ENCODE measurements at places on chromosomes 13 and 19.

DNA sequence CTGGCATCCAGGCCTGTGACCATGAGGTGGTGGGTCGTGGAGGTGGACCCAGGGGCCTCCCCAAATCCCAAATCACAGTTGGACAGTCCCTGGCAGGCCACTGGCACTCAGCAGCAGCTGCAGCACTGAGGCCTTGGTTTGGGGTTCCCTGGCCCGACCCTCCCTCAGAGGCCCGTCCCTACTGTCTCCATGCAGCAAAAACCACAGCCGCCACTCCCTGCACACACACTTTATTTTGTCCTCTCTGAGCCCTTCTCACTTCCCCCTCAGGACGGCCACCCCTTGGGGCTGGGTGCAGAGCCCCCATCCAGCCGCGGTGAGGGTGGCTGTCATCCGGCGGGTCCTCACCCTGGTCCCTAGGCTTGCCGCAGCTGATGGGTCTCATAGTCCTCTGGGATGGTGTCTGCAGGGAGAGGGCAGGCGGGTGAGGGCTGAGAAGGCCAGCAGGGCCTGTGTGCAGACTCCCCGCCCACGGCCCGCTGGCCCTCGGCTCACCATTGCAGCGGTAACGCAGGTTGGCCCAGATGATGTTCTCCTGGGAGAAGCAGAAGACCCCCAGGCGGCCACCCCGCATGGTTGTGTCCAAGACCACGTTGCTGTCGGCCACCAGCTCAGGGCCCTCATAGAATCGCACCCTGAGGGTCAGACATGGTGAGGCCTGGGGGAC lies 8.4 kb downstream of the COMP start:
- no peak for DNase-seq

- DNase-seq = no peak
These were observed 47.4 kb downstream of the FLT3 start for GRCh38 chr13:28052945-28053344.

DNA sequence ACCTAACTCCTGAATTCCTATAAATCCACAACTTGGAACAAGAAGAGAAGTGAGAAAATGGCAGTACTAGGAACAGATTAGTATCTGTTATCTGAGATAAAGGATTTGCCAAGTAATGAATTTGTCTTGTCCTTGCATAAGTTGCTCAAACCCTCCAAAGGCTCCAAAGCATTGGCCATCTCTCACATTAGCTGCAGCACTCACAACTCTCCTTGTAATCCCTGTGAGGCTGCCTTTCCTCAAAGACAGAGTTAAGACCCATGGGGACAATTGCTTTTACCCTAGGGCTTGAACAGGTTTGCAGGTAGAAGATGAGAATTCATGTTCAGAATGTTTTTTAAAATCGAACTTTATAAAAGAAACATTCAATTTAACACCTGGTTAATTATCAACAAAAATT lies 1702.2 kb downstream of the EFNB2 start:
- no peak for DNase-seq

- DNase-seq = no peak
These were observed 7.1 kb upstream of the IGFL3 start for GRCh38 chr19:46131485-46132143.

GRCh38 chr13:89746554-89746953 lies 1600.9 kb upstream of the MIR17HG start:
- DNase-seq = no peak

GRCh38 chr13:57946361-57946760 lies 314.8 kb downstream of the PCDH17 start:
- DNase-seq = no peak

DNA sequence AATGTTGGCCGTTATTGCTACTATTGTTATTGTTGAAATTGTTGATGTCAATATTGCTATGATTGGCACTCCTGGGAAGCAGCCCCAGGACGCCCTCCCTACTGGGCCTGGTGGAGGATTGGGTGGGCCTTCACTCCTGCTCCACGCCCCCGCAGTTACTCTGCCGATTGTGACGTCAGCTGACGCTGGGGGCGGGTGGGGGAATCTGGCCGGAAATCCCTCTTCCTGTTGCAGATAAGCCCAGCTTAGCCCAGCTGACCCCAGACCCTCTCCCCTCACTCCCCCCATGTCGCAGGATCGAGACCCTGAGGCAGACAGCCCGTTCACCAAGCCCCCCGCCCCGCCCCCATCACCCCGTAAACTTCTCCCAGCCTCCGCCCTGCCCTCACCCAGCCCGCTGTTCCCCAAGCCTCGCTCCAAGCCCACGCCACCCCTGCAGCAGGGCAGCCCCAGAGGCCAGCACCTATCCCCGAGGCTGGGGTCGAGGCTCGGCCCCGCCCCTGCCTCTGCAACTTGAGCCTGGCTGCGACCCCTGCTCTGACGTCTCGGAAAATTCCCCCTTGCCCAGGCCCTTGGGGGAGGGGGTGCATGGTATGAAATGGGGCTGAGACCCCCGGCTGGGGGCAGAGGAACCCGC lies at the start of gene ETV2:
TSS of gene ETV2 (plus strand) at position 231 of the 637 bp plus-strand sequence. CDS start 716 bp downstream, outside the sequence.
- DNase-seq = peak; percentile 43

GRCh38 chr19:45348367-45349125 lies 8.0 kb downstream of the KLC3 start:
- no peak for DNase-seq

GRCh38 chr19:42850981-42851717 lies 28.4 kb downstream of the PSG1 start:
- DNase-seq = no peak

- no peak for DNase-seq
These were observed 978.7 kb downstream of the SLITRK5 start for GRCh38 chr13:88649855-88650254.

DNA sequence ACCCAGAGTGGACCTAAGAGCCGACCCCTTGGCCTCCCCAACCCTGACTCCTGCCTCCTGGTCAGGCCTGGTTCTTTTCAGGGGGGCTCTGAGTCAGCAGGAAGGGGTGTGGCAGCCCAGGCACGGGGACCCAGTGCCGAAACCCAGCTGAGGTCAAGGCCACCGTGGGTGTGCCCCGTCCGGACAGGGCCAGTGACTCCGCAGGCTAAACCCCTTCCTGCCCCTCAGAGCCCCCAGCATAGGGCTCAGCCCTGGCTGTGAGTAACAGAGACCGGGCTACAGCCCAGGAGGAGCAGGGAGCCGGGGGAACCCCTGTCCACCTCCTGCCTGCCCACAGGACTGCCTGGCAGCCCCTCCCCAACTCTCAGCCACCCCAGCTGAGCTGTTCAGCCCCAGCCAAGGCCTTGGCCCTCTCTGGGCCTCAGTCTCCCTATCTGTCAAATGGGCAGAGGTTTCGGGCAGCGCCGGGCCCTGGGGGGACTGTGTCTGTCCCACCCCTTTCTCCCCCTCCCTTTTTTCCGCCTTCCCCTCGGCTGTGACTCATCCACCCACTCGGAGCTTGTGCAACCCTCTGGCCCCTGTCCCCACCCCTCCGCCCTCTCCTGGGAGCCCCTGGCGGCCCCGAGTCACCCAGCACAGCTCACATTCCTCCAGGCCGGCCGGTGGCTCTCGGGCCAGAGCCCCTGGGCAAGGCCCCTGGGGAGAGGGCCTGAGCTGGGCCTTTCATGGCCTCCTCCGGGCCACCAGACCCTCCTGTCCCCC lies 8.6 kb downstream of the ZBTB7A start:
- DNase-seq = peak; percentile 81

DNA sequence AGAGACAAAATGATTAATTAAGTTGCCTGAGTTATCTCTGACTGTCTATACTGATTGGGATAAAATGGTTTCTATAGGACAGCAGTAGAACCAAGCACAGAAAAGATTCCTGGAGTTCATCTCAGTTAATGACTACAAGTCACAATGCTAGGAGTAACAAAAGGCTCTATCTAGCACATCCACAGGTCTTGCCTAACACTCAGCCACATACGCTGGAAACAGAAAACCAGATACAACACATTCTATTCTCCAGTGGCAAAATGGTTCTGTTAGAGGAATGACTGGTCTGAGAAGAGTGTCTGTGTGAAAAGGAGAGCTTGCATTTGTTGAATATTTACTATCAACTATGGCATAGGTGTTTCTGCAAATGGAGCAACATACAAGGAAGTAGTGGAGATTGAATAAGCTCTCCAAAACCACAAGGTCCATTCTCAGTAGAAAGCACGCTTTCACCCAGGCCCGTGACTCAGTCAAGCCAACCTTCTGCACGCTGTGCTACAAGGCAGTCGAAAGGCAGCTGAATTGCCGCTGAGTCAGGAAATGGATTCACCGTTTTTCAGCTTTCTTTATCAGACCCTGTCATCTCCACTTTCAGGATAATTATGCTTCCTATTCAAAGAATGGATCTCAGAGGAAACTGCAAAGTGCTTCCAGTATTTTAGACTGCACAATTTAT lies 761.5 kb downstream of the EFNB2 start:
- DNase-seq = no peak

DNA sequence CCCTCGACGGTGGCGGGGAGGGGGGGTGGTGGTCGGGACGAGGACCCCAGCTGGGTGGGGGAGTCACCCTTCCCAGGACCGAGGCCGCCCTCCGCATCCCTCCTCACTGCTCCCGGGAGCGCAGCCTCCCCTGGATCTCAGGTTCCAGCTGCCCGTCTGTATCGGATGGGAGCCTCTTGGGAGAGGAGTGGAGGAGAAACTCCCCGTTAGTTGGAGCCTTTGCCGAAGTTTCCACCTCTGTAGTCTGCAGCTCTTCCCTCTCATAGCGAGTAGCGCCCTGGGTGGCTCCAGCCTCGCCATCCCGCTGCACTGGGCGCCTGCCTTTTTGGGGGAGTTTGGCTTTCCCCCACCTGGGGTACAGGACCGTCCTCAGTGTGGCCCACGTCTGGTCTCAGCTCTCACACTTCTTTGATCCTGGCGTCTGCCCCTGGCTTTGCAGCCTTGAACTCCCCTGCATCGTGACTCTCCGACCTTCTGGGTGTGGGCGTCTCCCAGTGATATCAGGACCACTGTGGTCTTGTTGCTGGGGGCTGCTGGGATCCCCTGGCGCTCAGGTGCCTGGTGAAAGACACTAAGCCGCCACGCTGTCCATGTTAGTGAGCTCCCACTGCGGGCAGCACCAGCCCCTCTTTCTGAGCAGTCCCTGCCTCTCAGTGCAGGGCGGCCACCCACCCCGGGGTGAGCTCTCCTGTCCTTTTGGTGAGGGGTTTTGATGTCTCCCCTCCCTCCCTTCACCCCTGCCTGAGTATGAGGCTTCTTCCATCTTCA lies 1.1 kb downstream of the CNOT3 start:
- DNase-seq = no peak

GRCh38 chr19:4066176-4066606 lies 508 bp downstream of the ZBTB7A start:
- DNase-seq = no peak

DNA sequence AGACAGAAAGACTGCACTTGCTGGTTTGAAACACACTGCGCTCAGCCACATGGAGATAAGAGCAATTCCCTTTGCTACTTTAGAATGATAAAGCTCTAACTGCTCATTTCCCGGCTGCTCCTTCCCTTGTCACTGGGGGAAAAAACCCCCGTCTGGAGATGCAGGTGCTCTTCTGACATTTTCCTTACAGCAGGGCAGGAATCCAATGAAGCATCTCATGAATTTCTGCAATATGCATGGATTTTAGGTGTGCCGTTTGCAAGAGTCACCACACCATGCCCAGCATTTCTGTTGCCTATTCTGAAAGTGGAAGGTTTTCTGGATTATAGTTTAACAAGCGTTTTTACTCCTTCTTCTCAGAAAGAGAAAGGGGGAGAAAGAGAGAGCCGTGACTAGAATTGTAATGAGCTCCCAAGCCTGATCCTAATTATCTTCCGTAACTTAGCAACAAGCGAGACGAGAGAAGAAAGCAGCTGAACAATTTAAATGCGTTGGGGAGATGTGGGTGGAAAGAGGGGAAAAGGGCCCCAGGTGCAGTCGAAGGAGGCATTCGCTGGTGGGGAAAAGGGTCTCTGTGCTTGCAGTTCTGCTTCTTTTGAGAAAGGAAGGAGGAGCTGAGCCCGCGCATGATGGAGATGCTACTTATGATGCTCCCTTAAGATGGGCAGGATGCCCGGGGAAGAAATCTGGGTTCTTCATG lies 76.6 kb upstream of the SPATA13 start:
- peak; percentile 46 for DNase-seq

GRCh38 chr13:92187378-92187989 lies 789.1 kb downstream of the GPC5 start:
- peak; percentile 69 for DNase-seq

DNA sequence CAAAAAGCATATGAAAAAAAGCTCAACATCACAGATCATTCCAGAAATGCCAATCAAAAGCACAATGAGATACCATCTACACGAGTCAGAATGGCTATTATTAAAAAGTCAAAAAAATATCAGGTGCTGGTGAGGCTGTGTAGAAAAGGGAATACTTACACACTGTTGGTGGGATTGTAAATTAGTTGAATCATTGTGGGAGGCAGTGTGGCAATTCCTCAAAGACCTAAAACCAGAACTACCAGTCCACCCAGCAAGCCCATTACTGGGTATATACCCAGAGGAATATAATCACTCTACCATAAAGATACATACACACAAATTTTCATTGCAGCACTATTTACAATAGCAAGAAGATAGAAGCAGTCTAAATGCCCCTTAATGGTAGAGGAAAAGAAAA lies 529.9 kb downstream of the SLITRK1 start:
- DNase-seq = no peak

DNA sequence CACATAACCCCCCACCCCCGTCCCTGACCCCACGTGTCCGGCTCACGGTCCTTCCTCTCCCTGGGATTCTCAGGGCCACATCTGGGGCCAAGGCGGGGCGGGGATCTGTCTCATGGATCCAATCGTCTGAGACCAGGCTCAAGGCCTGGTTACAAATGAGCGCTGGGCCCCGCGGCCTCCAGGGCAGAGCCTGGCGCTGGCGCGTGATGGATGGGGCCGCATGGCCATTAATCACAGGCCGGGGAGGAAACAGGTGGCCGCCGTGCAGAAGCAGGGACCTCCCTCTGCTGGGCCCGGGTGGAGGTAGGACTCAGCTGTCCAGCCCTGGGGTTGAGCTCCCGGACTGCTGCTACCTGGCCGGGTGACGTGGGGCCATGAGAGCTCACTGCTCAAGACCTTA lies 5.8 kb upstream of the TLE5 start:
- DNase-seq = no peak

GRCh38 chr13:76226941-76227340 lies 590.8 kb downstream of the LMO7 start:
- DNase-seq = no peak
